Activated CD4-positive, alpha-beta memory T cell treated with anti-CD3 and anti-CD28 coated beads for 36 hours (primary cell): ENCODE measurements at places on chromosomes 4 and X. TPM values are rescaled to one million over a fixed set of nuclear protein-coding genes. Genes with fewer than 3 reads are reported as not detected.

Gene KLKB1
- total RNA-seq, result not detected

Gene CXCL8
- 0.81 TPM for total RNA-seq

Gene SYP
- 5.4 TPM for total RNA-seq

Gene TMPRSS11D
- total RNA-seq, result not detected

Gene PJA1
- 22.1 TPM for total RNA-seq

Gene AADAT
- total RNA-seq, result not detected

Gene DMP1
- total RNA-seq, result not detected

Gene DCUN1D4
- total RNA-seq, result 25.1 TPM

Gene TRIM75
- total RNA-seq, result not detected

Gene STOX2
- not detected for total RNA-seq

Gene GPRASP1
- 4.0 TPM for total RNA-seq

Gene CDKN2AIP
- total RNA-seq, result 23.7 TPM

Gene CLTRN
- 0.69 TPM for total RNA-seq

Gene PRR32
- not detected for total RNA-seq

Gene ARHGAP4
- total RNA-seq, result 160 TPM

Gene HSD17B13
- total RNA-seq, result not detected

Gene CAPN6
- not detected for total RNA-seq

Gene USP51
- total RNA-seq, result 1.6 TPM

Gene NEXMIF
- total RNA-seq, result 0.33 TPM
